Muscle of arm (tissue), 14 donors: ENCODE measurements at places on chromosomes 5 and 9. TPM values are rescaled to one million over a fixed set of nuclear protein-coding genes. Genes with fewer than 3 reads are reported as not detected.

TRIM52 gene
- polyA plus RNA-seq, result 29.3 TPM

PRXL2C gene
- polyA plus RNA-seq, result 13.3 TPM

THBS4 gene
- not detected for polyA plus RNA-seq

C9orf50 gene
- polyA plus RNA-seq, result not detected

ACTBL2 gene
- polyA plus RNA-seq, result not detected

HMCN2 gene
- polyA plus RNA-seq, result 8.6 TPM

SLC1A1 gene
- 0.62 TPM for polyA plus RNA-seq

SLC25A48 gene
- polyA plus RNA-seq, result 1.2 TPM

DNA sequence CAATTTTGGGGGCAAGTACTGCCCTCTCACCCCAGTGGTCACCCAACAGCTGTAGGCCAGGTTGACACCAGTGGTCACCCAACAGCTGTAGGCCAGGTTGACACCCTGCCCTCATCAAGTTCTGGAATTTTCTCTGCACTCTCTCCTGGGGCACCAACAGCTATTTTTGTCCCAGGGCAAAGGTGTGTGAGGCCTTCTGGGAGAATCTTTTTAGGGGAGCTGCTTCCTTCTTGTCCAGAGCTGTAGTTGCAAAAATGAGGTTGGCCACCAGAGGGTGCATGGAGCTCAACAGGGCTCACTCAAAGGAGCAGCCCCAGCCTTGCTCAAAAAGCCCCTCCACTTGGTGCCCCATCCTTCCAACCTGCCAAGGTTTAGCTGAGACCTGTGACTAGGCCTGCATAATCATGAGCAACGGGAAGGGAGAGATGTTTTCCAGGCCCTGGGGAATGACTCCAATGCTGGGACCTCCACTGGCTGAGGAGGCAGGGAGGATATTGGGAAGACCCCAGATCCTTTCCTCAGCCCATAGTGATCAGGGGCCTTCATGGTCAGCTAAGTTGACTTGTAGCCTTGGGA is 10.6 kb upstream of the P4HA2 start:
- peak; percentile 67 for DNase-seq

- DNase-seq, result no peak
Measured at GRCh38 chr9:110776221-110776620, 107.6 kb downstream of the MUSK start.

DNA sequence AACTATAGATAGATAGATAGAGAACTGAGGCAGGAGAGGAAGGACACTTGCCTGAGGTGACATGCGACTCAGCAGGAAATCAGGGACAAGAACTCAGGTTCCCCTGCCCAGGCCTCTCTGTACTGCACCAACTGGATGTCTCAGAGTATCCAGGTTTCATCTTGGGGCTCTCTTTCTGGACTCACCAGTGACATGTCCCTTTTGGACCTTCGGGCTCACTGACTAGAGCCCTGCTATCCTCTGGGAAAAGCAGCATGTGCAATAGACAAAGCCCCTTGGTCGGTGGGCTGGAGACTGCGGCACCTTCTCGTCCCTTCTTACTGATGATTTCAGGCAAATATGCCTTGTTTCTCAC is 104.5 kb downstream of the RGS3 start:
- no peak for DNase-seq

DNA sequence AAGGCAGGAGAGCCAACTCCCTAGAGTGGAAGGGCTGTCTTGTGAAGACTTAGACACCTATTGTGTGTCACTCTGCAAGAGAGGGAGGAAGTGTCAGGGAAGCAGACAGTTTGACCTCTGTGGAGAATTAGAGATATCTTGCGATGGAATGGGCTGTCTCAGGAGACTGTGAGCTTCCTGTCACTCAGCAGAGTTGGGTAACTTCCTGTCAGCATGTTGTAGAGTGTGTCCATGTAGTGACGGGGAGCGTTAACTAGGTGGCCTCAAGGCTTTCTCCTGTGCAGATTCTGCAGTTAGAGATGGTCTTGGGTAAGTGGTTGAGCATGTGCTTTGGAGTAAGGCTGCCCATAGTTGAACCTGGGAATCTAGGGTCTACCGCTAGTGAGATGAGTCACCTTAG is 136.5 kb downstream of the KIF4B start:
- no peak for DNase-seq

DNA sequence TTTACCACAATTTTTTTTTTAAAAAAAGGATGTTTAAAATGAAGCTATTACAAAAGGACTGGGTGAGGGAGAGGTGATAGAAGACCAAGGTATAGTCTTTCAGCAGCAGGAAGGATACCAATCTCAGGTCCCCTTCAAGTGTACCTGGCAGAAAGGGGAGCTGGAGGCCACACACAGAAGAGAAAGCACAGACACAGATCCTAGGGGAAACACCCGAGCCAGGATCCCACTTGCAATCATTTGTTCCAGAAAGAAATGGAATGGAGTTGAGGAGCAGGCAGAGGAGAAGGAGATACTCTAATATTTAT is 5.6 kb downstream of the GNPDA1 start:
- no peak for DNase-seq

DNA sequence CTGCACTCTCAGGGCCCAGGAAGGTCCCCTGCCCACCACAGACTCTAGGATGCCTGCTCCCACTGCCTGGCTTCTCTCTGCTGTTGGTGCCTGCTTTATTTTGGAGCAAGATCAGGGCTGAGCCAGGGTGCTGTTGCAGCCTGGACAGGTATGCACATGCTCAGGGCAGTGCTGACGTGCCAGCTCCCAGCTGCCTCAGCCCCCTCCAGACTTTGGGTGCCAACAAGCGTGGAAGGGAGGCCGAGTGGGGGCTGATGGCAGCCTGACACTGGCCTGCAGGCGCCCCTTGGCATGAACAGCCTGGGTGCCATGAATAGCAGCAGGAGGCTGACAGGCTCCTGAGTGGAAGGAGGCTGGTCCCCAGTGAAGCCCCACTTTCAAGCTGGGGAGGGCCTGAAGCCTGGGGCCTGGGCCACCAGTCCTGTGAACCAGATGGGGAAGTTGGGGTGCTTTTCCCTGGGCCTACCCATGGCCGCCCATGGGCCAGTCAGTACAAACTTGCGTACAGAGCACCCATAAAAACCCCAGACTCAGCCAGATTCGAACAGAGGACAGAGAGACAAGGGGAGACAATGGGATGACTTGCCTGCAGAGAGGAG is 6.8 kb downstream of the AMBP start:
- DNase-seq, result no peak

- no peak for DNase-seq
Measured at GRCh38 chr5:172170251-172170701, 17.7 kb downstream of the STK10 start.

DNA sequence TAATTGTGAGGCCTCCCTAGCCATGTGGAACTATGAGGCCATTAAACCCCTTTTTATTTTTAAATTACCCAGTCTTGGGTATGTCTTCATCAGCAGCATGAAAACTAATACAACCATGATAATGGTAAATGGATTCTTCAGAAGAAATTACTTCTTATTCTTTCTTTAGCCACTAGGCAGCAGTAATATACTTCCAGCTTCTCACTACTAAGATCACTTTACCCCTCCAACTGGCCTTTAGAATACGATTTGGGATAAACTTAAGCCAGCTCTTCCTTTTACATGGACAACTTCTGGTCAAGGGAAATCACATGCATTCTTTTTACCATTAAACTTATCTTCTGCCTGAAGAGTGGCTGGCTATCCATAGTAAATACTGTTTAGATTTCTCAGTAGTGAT is 355.4 kb downstream of the MAN2A1 start:
- DNase-seq, result no peak

- no peak for DNase-seq
Measured at GRCh38 chr5:87867281-87867680, 401.4 kb downstream of the TMEM161B start.

DNA sequence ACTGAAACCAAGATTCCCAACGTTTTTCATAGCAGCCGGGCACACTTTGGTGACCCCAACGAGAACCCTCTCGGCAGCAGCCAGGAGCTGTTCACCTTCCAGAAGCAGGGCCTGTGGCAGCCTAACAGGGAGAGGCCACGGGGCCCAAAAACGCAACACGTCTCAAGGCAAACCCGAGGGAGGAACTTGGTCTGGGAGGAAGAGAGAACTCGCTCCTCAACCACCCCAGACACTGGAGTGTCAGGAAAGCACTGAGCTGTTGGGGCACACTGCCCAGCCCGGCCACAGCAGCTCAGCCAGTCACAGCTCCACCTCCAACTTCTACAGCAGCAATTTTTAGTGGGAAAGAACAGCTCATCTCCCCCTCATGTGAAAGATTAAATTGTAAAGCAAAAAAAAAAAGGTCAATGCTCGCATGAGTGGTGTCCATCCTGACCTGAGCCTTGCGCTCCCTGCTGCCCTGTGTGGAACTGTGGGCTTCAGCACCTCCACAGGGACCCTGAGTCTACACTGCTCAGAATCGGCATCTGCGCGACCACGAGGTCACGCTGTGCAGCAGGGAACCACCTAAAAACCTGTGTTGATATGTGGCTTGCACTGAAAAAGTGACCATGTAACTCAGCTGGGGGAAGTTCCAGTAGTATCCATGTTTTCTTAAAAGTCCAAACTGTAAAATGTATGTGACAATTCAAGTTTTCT is 55.0 kb downstream of the IPPK start:
- DNase-seq, result no peak

DNA sequence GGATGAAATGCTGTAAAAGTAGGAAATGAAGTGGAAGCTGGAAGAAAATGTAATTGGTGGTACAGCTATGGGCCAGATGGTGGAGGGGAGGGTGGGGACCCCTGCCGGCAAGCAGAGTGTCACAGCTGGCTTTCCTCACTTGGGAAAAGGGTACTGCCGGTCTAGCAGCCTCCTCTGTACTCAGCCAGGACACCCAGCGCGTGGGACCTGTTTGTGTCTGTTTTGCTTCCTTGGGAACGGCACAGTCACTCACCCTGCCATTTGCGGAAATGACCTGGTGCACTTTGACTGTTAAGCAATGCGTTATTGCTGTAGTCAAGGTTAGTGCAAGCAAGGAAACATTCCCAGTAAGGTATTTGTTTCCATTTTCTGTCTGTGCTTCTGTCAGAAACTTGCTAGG is 10.1 kb downstream of the TMEM252 start:
- no peak for DNase-seq

GRCh38 chr5:35920890-35921289 is 17.5 kb downstream of the CAPSL start:
- DNase-seq, result no peak

- DNase-seq, result no peak
Measured at GRCh38 chr5:109299557-109299956, 110.2 kb downstream of the PJA2 start.

DNA sequence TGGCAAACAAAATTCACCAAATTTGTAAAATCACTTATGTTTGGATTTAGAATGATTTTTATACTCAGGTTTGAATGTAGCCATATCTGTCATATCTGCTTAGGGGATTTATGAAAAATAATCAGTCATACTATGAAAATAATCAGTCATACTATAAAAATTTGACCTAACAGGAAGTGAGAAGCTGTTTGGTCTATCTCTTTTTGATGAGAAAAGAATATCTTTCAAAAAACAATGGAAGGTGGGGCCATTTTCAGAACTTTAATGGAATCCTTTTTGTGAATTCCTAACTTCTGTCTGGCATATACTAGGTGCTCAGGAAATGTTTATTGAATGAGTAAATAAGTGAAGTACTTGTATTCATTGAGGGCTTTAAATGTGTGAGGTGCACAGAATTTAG is 70.1 kb downstream of the CWC27 start:
- no peak for DNase-seq

DNA sequence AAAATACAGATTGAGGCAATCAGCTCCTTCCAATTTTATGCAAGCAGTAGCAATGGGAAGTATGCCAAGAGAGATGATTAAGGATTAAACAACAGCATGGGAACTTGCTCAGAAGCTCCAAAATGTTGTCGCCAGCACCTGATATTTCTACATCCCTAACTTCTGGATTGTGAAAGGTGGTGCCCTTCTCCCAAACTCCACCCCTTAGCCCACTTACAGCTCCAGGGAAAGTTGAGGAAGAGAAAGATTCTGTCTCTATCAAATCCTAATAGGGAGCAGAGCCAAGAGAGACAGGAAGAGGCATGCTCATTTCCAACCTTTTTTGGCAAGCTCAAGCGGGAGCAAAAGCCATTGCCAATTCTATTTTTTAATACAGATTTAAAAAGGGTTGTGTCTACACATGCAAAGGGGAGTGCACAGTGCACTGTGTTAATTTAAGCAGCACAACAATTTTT is 92.4 kb upstream of the NR3C1 start:
- DNase-seq, result peak; percentile 86
